ENCODE measurements at places on chromosomes 4 and X. TPM values are rescaled to one million over a fixed set of nuclear protein-coding genes. Genes with fewer than 3 reads are reported as not detected.

The NPFFR2 gene
- 0.15 TPM for polyA plus RNA-seq

The GAGE2A gene
- polyA plus RNA-seq = 6.0 TPM

The IL2RG gene
- 25.8 TPM for polyA plus RNA-seq

DNA sequence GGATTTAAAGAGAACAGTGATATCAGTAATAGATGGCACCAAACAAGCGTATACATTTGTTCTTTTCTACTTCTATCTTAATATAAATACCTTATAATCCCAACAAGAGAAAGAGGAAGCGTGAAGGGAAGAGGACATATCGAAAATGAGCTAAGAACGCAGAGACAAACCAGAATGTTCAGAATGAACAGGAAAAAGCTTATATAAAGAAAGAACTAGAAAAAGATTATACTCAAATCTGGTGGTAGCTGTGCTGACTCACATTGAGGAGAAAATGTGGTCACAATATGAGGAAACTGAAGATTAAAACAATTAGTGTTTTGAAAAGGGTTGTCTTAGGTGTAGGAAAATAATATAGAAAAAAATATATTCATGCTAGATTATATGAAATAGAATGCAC lies 2.0 kb upstream of the GPR34 start:
- no peak for DNase-seq

DNA sequence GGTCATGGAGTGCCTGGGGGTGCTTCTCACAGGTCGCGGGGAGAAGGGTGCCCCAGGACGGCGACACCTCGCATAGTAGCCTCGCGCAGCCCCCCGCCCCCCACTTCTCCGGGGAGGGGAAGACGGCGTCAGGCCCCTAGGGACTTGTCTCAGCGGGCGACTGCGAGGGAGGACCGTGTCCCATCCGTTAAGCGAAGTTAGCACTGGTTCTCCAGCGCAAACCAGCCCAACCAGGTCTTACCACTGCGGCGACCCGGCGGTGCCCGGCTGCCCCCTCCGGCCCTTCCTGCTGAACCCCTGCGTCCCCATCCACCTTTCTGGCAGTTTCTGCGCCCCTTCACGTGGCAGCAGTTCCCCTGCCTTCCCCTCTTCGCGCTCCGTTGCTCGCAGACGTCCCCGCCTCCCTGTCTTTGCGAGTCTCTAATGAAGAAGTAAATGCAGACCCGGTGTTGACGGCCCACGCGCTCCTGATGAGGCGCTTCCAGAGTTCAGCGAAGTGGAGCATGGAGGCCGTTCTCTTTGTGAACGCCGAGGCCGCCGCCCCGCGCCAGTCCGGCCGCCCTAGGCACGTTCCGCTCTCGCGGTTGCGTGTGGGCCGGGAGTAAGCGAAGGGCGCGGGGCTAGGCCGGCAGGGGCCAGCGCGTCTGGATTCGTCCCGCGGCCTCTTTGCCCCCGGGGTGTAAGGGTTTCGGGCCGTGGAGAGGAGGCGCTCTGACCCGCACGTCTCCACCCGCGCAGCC lies 3.0 kb downstream of the SLIT2 start:
- no peak for DNase-seq

The C4orf54 gene
- polyA plus RNA-seq = not detected

DNA sequence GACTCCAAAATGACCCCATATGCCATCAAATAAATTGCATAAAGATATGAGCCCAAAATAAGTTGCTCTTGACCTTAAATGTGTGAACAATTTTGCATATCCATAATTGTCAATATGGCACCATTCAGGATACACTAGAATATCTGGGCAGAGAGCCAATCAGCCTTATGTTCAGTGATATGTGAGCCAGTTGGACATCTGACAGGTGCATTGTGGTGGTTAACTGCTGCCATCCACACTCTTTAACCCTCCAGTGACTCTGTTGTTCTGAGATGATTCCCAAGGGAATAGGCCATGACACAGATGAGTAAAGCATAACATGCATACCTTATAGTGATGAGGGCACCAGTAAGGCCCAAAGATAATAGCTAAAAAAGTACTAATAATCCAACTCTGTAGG lies 500.1 kb downstream of the PCDH18 start:
- DNase-seq = no peak

DNA sequence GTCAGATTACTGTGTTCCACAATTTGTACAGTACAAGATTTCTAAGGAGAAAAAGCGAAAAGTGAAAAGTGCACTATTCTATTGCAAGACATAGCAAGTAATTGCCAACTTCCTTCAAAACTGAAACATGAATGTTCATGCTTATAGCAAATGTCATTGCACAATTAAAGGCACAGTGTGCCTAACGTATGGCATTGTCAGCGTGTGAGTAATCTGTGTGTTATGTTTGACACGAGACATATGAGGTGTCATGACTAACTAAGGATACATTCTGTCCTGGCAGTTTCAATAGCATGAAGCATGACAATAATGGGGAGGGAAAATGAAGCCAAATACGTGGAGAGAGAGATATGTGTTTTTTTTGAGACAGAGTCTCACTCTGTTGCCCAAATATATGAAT lies 33.6 kb upstream of the TBC1D9 start:
- DNase-seq = no peak

DNA sequence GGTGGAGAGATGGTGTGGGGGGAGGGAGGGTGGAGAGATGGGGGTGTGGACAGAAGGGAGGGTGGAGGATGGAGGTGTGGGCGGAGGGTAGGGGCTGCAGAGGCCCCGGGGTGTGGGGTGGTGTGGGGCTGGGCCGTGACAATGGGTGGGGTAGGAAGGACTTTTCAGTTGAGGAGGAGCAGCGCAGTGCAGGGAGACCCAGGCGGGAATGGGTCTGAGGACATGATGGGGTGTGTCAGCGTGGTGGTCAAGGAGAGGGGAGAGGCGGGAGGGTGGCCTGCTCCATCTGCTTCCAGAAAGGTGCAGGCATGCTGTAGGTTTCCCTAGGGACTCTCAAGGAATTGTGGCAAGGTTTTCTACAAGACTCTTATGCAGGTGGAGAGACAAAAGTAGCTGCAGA lies 48.9 kb downstream of the RGS12 start:
- DNase-seq = no peak

The CENPE gene
- polyA plus RNA-seq = 25.3 TPM

The INTS6L gene
- polyA plus RNA-seq = 40.5 TPM

The APLN gene
- not detected for polyA plus RNA-seq

- no peak for DNase-seq
Measured at GRCh38 chr4:8916351-8916885, 44.8 kb upstream of the HMX1 start.

The GYPA gene
- polyA plus RNA-seq = 115 TPM

Data from K562 (cell line).